Hematopoietic multipotent progenitor cell treated with erythropoietin and hydrocortisone succinate and interleukin-3 and kit ligand, for 6 days (in vitro differentiated cells): ENCODE measurements at places on chromosomes 13 and 19.

- DNase-seq, result no peak
These were observed 137.0 kb downstream of the FLT1 start for GRCh38 chr13:28357911-28358433.

DNA sequence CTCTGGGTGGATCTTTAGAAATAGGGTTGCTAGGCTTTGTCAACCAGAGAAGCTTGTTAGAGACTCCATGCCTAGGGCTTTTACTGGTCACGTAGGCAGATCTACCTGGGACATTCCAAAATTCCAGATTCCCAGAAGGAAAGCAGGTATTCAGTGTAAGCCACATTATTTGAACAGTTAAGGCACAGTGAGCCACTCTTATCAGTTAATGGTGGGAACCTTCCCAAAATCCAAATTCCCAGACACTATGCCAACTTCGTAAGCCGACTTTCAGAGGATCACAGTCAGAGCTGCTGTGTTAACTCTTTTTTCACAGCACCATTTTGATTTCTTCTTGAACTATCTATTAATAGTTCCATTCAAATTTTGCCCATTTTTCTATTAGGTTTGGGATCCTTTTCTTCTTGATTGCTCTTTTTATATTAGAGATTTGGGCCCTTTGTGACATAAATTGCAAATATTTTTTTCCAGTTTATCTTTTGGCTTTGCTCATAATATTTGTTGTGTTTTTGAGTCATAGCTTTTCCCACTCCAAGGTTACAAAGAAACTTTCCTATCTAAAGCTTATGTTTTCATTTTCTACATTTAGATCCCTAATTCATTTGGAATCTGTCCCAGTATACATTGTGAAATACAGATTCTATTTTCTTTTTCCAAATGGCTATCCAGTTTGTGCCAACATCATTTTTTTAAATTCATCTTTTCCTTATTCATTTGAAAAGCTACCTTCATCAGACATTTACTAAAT is 77.3 kb downstream of the DHRS12 start:
- no peak for DNase-seq

DNA sequence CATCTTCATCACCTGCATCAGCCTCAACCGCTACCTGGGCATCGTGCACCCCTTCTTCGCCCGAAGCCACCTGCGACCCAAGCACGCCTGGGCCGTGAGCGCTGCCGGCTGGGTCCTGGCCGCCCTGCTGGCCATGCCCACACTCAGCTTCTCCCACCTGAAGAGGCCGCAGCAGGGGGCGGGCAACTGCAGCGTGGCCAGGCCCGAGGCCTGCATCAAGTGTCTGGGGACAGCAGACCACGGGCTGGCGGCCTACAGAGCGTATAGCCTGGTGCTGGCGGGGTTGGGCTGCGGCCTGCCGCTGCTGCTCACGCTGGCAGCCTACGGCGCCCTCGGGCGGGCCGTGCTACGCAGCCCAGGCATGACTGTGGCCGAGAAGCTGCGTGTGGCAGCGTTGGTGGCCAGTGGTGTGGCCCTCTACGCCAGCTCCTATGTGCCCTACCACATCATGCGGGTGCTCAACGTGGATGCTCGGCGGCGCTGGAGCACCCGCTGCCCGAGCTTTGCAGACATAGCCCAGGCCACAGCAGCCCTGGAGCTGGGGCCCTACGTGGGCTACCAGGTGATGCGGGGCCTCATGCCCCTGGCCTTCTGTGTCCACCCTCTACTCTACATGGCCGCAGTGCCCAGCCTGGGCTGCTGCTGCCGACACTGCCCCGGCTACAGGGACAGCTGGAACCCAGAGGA is 2.6 kb downstream of the P2RY11 start:
- DNase-seq, result peak; percentile 23

DNA sequence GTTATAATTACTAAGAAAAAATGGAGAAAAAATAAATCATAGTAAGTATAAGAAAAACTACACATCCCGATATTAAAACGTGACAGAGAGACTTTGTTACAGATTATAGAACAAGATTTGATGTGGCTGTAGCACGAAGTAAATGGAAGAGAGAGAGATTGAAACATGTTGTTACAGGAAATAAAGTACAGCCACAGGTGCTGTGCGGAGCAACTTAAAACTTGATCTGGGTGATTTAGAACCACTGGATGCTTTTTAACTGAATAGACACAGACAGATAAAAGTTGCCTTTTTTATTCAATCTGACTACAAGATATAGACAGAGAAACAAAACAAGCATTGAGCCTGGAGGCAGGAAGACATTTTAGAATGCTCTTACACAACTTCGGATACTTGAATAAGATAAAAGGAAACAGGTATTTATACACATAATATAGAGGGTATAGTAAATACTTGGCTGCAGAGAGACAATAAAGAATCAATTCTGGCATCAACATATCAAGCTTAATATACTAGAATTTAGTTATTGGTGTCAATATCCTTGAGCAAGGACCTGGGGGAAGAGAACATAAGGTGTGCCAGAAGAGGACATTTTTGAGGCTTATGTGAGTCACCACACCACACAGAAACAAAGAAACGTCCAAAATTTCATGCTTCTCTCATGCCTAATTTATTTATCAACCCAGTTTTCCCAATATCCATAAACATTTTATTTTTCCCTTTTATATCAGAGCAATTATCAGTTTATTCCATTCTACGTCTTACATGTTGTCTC is 548.5 kb downstream of the SLITRK1 start:
- DNase-seq, result no peak

DNA sequence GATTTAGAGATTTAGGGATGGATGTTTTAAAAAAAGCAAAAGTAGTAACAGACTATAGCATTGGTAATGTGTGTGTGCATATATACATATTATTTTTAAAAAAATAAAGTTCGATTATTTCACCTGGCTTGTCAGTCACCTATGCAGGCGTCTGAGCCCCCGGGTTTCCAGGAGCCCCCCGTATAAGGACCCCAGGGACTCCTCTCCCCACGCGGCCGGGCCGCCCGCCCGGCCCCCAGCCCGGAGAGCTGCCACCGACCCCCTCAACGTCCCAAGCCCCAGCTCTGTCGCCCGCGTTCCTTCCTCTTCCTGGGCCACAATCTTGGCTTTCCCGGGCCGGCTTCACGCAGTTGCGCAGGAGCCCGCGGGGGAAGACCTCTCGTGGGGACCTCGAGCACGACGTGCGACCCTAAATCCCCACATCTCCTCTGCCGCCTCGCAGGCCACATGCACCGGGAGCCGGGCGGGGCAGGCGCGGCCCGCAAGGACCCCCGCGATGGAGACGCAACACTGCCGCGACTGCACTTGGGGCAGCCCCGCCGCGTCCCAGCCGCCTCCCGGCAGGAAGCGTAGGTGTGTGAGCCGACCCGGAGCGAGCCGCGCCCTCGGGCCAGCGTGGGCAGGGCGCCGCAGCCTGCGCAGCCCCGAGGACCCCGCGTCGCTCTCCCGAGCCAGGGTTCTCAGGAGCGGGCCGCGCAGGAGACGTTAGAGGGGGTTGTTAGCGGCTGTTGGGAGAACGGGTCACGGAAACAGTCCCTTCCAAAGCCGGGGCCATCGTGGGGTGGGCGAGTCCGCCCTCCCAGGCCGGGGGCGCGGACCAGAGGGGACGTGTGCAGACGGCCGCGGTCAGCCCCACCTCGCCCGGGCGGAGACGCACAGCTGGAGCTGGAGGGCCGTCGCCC is 840 bp upstream of the CCNA1 start:
- DNase-seq, result no peak

DNA sequence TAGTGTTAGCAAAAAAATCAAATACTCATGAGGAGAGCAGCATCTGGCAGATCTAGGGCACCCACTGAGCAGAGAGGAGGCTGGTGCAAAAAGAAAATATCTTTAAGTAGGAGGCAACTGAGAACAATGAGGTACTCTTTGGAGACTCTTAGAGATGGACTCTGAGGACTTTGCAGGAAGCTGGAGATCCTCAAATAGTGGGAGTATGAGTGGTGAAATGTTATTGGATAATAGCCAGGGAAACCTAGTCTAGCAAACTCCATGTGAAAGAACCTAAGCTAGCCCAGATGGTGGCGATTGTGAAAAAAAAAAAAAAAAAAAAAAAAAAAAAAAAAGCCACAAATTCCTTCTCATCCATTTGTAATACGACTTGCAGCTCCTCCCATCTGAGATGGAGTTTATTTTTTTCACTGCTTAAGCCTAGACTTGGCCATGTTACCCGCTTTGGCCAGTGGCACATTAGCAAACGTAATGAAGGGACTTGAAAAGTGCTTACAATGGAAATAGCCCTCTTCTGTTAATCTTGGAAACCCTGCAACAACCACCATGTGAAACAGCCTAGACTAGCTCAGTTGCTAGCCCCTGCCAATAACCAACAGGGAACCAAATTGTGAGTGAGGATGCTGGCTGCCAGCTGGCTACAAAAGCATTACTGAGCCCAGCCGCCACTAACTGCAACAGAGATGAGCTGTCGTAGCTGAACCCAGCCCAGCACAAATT is 476.2 kb downstream of the KLF12 start:
- no peak for DNase-seq

DNA sequence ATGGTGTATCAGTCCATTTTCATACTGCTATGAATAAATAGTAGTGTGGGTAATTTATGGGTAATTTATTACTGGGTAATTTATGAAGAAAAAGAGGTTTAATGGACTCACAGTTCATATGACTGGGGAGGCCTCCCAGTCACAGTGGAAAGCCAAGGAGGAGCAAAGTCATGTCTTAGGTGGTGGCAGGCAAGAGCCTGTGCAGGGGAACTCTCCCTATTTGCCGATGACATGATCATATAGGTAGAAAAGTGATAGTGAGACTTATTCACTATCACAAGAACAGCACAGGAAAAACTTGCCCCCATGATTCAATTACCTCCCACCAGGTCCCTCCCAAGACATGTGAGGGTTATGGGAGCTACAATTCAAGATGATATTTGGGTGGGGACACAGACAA is 1137.7 kb downstream of the UQCRFS1 start:
- DNase-seq, result no peak

- no peak for DNase-seq
These were observed 9.9 kb upstream of the ZNF14 start for GRCh38 chr19:19742773-19743172.

DNA sequence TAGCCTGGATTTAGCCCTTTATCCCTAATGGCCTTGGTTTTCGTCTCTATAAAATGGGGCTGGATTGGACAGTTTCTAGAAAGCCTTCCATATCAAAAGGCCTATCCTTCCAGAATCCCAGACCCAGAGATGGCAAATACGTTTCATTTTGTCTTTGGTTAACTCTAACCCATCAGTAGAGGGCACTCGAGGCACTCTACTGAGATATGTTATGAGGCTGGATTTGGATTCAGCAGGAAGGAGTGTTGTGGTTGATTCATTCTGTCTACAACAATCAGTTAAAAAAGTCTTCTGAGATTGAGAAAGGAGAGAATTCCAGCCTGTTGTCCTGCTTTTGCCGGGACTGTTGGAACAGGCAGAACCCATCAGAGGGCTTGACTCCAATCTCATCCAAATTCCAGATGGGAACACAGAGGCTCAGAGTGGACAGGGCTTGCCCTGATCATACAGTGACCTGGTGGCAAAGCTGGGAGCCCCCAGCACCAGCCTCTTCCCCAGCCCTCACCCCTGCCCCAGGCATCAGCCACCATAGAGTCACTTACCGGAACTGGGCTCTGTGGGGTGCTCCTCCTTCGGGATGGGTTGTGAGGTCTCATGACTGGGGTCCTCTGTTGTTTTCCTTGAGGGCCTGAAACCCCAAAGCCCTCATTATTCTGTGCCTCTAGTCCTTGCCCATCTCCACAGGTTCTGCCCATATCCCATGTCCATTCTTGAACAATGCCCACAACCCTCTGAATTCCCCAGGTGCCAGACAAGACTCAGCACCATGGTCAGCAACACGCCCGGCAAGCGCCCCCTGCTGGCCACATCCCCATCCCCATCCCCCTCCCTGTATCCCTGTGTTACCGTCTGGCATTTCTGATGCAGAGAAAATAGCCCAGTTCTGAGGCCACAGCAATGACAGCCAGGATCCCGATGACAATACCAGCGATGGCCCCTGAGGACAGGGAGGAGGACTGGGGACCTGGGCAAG is 12.3 kb upstream of the ZNF180 start:
- peak; percentile 55 for DNase-seq

GRCh38 chr19:29264897-29265296 is 51.9 kb upstream of the UQCRFS1 start:
- no peak for DNase-seq

- no peak for DNase-seq
These were observed 139.3 kb downstream of the DACH1 start for GRCh38 chr13:71727662-71728061.
